Suppressor macrophage (primary cell): ENCODE measurements at places on chromosomes 16 and 17.

- no peak for DNase-seq
Measured at GRCh38 chr17:48571826-48572417, 6.2 kb downstream of the HOXB4 start.

DNA sequence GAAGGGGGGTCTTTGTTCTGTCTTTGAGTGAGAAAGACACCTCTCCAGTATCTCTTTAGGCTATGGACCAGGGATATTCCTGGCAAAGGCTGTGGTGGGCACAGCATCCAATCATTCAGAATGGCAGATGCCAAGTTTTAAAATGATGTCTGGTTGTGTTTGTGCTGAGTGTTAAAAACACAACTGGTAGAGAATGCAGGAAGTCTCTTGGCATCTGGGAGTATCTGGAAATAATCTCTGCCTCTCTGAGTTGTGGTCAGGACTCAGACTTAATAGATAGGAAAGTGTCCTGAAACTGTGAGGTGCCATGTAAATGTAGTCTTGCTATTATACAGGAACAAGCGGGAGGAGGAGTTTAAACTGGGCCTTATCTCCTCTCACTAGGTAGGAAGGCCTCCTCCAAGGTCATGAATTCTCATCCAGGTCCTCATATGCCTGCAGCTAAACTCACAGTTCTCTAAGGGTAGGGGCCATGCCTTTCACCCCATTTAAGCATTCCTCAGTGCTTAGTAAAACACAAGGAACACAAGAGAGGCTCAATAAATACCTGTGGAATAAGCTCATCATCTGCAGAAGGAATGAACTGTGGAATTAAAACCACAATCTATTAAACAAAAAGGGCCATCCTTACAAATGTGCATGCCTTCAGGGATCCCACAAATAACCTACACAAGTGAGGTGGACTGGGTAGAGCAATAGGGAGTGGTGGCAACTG is 317.6 kb downstream of the CBLN1 start:
- no peak for DNase-seq

DNA sequence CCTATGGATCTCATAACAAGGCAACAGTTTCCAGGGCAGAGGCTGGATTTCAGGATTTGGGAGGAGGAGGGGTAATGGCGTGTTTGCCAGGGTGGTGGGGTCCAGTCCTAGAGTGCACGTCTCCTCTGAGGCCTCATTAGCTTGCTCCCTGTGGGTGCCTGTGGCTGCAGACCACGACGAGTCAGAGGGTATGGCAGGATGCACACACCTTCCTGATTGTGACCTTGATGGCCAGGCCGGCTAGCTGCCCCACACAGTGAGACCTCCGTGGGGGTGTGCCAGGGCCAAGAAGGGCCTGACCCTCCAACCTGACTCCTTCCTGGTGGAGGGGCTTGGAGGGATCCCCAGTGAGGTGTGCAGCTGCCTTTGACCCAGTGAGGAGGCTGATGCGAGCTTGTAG is 4.0 kb upstream of the SMTNL2 start:
- DNase-seq = no peak

DNA sequence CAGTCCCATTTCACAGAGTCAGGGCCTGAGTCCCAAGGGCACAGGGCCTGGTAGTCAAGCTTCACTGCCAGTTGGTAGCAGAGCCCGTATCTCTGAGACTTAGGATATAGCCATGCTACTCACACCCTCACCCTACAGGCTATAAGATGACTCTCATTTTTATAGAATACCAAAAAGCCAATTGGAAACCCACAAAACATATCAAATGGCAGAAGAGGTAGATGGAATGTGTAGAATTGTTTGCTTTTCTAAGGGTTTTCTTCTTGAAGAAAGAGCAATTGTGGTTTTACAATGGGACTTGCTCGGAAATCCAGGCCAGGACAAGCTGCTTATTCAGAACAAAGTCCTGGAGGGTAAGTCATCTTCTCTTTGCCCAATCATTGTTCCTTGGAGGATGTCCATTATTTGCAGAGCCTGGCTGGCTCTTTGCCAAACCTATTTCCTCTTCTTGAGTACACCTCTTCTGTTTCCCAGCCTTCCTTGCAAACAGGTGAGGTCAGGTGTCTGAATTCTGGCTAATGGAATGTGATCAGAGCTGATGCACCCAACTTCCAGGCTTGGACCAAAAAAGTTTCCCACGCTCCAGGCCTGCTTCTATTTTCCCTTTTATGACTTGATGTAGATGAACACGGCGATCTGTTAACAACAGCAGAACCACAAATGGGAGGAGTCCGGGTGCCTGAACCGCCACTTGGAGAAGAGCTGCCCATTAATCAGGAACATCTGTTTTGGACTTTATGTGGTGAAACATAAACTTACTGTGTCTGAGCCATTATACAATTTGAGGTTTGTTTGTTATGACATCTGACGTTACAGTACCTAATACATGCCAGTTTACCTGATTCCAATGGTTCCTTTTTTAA is 16.9 kb upstream of the CCL22 start:
- DNase-seq = peak; percentile 45

GRCh38 chr16:15782573-15783365 is 74.1 kb downstream of the MYH11 start:
- no peak for DNase-seq

DNA sequence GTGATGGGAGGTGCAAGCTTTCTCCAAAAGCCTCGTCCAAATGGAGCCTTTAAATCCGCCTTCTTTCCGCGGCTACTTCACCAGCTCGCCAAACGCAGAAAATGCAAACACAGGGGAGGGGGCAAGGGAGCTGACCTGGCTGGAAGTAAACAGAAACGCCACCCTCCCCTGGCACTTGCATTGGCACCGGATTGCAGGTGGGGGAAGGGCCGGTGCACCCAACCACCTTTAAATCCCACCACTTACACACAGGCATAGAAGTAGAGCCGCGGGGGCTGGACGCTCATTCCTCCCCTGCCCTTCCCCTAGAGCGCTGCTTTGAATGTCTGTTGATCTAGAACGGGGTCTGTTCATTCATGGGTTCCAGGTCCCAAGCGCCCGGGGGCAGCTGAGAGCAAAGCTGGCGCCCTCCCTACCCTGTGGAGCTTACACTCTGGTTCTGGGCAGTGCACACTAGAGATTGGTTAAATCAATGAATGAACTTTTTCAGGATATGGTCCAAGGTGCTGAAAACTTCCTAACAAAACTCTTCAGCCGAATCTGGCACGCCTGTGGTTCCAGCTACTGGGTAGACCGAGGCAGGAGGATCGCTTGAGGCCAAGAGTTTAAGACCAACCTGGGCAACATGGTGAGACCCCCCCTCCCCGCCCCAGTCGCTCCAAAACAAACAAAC is 920 bp upstream of the ZCCHC14 start:
- DNase-seq = no peak

GRCh38 chr16:12507366-12507765 is 296.3 kb downstream of the CPPED1 start:
- DNase-seq = no peak

DNA sequence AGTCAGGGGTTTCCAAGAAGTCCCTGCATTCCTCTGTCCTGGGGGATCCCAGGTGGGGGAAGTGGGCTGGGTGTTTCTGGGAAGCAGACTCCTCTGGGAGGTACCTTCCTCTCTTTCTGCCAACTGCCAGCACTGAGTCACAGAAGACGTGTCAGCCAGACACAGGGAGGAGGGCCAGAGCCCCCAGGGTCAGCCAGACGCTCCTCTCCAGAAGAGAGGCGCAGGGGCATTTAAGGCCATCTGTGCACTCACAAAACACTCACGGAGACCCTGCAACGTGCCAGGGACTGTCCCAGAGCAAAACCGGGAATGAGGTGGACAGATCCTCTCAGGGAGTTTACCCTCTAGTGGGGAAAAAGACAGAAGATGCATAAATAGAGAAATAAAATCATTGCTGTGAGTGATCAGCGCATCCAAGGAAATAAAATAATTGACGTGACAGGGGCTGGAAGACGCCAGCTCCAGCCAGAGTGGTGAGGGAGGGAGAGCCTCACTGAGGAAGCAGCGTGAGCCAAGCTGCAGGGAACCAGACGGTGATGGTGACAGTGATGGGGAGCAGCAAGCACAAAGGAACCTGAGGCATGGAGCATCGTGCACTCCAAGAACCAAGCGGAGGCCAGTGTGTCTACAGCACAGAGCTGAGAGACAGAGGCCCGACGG is 105.4 kb downstream of the ZNF423 start:
- DNase-seq = no peak

- no peak for DNase-seq
Measured at GRCh38 chr17:43477832-43478634, 5.7 kb upstream of the DHX8 start.

GRCh38 chr16:67968400-67969253 is at the start of gene SLC12A4:
Gene SLC12A4, minus strand, starts transcription at chr16:67968637. Its CDS starts 84 bp downstream, at chr16:67968553.
- DNase-seq = peak; percentile 86

GRCh38 chr17:74454197-74455024 is 12.0 kb upstream of the CD300A start:
- peak; percentile 83 for DNase-seq

GRCh38 chr16:75323198-75323597 is 71.8 kb upstream of the BCAR1 start:
- no peak for DNase-seq

DNA sequence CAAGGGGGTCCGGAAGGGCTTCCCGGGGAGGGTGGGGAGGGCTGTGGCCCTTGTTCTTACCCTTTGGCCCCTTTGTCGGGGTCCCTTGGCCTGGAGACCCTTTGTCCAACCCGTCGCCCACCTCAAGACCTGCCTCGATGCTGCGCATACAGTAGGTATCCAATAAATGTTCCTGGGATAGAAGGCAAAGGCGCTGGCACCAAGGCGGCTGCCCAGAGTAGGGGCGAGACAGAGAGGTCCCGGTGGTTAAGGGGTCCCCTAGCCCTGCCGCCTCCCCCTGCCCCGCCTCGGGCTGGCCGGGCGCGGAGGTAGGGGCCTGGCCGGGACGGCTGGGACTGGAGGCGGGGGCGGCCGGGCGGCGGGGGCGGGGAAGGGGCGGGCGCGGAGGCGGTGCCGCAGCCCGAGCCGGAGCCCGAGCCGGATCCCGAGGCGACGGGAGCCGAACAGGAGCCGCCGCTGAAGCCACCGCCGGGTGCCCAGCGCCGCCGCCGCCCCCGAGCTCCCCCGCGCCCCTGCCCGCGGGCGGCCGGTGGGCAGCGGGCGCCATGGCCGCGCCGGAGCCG is at the start of gene NHERF2:
Gene NHERF2 (plus strand): TSS at position 442 of the 563 bp plus-strand sequence. CDS start 104 bp downstream, at position 546.
- peak; percentile 58 for DNase-seq

- DNase-seq = peak; percentile 26
Measured at GRCh38 chr16:31094088-31094423, 541 bp downstream of the VKORC1 start.

GRCh38 chr17:60134396-60135150 is 15.2 kb upstream of the CA4 start:
- DNase-seq = peak; percentile 58

DNA sequence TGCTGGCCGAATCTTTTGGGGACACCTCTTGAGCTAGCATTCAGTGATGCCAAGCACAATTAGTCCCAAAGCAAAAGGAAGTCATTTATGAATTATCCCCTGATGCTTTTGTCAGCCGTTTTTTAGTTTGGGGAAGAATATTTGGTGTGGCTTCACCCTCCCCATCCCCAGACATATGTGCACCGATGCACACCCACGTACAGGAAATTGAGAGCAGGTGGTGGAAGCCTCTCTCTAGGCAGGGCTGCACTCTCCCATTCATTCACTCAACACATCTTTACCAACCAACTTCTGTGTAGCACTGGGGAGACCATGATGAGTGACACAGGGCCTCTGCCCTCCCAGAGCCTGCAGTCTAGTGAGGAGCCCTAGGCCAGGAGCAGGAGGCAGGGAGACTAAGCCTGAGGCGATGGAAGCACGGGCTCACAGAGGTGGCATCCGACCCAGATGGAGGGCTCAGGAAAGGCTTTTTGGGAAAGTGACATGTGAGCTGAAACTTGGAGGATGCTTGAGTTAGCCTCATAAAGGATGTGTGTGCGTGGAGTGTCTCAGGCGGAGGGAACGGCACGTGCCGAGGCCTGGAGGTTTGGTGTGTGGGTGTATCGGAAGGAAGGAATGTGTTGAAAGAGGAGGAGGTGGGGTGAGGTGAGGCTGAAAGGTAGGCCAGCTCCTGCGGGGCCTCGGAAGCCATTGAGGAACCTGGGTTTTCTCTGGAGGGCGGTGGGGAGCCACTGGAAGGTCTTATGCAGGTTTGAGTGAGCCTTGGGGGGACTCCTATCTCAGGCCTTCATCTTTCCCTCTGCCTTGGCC is 43.8 kb downstream of the PSME3IP1 start:
- no peak for DNase-seq

DNA sequence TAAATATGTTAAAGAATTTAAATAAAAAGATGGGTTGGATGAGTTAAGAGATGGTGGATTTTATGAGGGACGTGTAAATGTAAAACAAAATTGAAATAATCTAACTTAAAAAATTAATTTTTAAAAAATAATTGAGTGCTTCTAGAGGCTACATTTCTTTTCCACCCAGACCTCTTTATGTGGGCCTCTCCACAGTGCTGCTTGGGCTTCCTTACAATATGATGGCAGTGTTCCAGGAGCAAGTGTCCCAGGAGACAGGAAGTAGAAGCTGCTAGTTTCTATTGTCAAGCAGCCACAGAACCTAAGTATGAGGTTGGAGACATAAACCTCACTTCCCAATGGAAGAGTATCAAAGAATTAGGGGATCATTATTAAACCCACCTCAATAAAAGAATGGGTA is 205.7 kb upstream of the CPHXL start:
- no peak for DNase-seq

- DNase-seq = no peak
Measured at GRCh38 chr17:6497496-6498221, 53.4 kb downstream of the PIMREG start.

GRCh38 chr17:36600936-36601302 is 464 bp upstream of the MRM1 start:
- no peak for DNase-seq

- no peak for DNase-seq
Measured at GRCh38 chr17:37492167-37492566, 2.5 kb downstream of the DUSP14 start.

DNA sequence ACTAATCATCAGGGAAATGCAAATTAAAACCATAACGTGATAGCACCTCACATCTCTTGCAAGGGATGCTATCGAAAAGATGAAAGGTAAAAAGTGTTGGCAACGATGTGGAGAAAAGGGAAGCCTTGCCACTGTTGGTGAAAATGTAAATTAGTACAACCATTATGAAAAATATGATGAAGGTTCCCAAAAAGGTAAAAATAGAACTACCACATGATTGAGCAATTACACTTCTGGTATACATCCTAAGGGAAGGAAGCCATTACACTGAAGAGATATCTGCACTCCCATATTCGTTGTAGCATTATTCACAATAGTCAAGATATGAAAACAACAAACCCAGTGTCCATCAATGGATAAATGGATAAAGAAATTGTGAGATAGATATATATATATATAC is 21.5 kb downstream of the ABCA10 start:
- no peak for DNase-seq

GRCh38 chr17:2703181-2703580 is 8.4 kb downstream of the CLUH start:
- no peak for DNase-seq
